ENCODE measurements at places on chromosomes 16 and 17.

- DNase-seq = no peak
These were observed 21.2 kb upstream of the CYTH1 start for GRCh38 chr17:78803186-78803845.

GRCh38 chr16:79871906-79872305, 271.4 kb upstream of the MAF start:
- DNase-seq = no peak

DNA sequence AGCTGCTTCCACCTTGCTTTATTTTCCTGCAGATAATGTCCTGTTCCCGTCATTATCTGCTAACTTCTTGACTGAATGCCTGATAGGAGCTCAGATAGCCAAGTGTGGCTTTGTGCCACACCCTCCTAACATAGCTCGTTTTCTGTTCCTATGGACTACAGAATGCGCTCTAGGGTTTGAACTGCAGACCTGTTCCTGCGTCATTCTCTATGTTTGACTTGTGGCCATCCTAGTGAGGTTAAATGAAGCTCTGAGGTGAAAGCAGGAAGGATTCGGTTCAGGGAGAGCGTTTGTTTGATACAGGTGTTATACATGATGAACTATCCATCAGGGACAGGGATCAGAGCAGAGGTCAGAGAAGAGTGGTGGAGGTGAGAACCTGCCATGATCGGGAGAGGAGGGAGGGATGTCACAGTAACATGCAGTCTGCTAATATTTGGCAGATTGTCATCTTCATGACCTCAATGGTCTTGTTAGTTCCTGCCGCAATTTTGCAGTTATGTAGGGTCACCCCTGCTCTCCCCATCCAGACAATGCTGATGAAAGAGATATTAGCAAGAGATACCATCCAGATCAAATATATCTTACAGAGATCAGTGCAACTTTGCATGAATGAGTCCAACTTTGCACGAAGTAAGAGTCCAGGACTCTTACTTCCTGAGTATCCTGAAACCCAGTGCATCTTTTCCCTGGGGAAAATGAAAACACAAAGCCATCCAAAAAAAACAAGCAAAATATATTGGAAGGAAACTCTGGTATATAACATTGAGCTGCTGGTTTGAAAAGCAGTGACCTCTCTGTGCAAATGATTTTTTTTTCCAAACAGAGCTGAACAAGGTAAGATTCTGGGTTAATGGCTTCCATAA, 32.8 kb downstream of the MPHOSPH6 start:
- no peak for DNase-seq

- DNase-seq = no peak
These were observed 34.1 kb downstream of the FAM20A start for GRCh38 chr17:68567035-68567434.

DNA sequence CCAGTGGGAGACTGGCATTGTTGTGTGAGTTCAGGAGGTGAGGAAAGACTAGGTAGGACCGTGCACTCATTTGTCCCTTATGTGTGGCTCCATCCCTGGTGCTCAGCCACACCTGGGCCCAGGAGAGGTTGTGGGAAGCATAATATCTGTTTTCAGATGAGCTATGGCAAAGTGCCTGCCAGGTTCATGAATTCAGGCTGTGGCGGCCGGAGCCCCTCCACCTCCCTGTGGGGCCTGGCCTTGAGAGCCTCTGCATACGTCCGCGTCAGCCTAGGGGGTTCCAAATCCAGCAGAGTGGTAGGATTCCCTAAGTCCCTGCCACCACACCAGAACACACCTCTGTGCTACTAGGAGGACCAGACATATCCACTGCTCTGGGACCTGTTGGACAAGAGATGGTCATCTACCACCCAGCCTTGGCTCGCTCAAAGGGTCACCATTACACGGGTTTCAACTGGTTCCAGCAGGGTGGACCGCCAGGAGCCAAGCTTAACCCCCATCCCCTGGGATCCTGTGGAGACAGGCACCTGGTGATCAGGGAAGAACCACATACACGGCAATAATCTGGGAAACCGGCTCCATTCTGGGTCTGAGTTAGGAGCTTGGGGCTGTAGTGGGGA, 2.0 kb downstream of the B3GNT9 start:
- no peak for DNase-seq

GRCh38 chr17:78823282-78824046, 17.1 kb downstream of the USP36 start:
- no peak for DNase-seq

DNA sequence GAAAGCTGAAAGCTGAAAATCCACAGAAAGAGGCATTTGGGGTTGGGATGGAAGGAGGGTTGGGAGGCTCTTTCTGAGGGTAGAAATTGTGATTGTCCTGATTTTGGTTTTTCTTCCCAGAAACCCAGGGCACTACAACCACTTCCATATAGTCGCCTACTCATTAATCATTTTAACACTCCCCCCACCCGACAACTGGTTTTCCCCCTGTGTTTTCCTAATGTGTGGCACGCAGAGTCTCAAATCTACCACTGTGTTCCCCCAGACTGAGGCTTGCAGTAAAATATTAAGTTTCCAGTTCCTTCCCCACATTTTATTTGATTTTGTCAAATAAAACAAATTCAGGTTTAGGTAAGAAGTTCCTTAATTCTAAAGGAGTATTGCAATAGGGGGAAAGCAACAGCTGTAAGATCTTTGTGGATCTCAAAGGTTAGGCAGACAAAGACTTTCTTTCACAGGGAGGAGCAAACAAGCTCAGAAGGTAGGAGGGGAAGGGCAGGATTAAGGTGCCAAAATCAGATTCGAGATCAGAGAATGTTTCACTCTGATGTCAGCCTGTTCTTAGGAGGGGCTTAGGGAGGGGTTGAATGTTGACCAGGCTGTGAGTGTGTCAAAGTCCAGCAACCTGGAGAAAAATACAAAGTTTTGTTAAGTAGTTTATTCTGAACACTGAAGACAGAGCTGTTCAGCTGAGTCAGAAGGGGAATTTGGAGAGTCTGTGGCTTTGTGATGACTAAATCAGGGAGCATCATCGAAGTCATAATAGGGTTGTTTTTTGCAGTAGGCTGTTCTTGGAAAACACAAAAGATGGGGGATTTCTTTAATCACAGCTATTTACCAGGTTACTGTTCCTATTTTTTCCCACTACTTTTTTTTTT, 3.6 kb downstream of the ZNF267 start:
- no peak for DNase-seq

GRCh38 chr17:602436-602835, 112.2 kb downstream of the VPS53 start:
- DNase-seq = no peak

- DNase-seq = no peak
These were observed 14.7 kb downstream of the C1QTNF1 start for GRCh38 chr17:79038545-79039135.

GRCh38 chr16:30930160-30930571, 6.8 kb downstream of the FBXL19 start:
- no peak for DNase-seq

GRCh38 chr16:29714972-29715371, 30.8 kb downstream of the C16orf54 start:
- DNase-seq = no peak

DNA sequence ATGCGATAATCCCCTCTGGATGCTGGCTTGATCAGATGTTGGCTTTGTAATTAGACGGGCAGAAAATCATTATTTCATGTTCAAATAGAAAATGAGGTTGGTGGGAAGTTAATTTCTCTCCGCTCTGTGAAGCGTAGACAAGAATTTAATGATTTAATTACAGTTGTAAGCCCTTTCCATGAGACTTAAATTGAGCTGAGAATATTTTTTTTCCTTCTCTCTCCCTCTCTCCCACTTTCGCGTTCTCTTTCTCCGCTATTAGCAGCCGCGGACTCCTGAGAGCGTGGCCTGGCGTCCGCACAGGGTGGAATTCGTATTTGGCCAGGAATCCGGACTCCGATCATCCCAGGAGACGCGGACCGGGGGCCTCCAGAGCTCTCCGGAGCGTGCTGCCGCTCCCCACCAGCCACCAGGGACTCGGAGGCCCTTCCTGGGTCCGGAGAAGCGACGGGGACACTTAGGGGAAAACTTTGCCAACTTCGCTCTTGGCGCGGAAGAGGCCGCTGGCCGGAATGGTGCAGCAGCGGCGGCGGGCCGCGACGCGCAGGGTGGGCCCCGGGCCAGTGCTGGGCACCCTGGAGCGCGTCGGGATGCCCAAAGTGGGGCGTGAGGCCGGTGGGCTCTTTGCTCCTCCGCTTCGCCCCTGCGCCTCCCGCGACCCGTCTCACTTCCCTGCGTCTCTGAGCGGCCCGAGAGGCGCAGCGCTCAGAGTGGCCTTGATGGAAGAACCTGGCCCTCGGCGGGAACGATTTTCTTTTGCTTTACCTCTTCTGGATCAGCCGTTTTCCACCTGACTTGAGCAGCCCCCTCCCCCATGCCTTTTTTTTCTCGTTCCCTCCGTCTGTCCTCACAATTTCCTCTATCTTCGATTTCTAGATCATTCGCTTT, 3.6 kb upstream of the IRX3 start:
- no peak for DNase-seq

- no peak for DNase-seq
These were observed 216.8 kb upstream of the EEF2KMT start for GRCh38 chr16:5314377-5314776.

DNA sequence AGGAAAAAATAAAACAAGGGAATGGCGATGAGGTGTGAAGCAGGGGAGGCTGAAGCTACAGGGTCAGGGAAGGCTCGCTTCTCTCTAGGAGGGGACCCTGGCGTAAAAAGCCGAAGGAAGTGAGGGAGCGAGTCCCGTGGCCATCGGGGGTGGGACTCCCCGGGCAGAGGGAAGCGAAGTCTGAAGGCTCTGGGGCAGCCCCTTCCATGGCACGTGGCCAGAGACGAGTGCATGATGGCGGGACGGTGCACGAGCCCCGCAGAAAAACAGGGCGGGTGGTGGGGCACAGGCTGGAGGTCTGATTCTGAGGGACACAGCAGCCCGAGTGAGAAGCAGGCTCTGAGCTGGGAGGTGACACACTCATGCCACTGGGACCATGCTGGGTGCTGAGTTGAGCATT, 21.1 kb upstream of the NCBP3 start:
- DNase-seq = no peak

GRCh38 chr17:60442271-60443173, 20.2 kb downstream of the CHCT1 start:
- DNase-seq = no peak
